Aorta (tissue), 5 donors: ENCODE measurements at places on chromosomes 5 and 9.
A peak's percentile ranks its signal among the peaks of the same experiment; 100 is the strongest.

- DNase-seq = no peak
Observed at GRCh38 chr9:94084314-94084713, at the start of gene PTPDC1. Gene PTPDC1, plus strand, starts transcription at chr9:94084464. Its CDS starts 67 bp downstream, at chr9:94084531.

DNA sequence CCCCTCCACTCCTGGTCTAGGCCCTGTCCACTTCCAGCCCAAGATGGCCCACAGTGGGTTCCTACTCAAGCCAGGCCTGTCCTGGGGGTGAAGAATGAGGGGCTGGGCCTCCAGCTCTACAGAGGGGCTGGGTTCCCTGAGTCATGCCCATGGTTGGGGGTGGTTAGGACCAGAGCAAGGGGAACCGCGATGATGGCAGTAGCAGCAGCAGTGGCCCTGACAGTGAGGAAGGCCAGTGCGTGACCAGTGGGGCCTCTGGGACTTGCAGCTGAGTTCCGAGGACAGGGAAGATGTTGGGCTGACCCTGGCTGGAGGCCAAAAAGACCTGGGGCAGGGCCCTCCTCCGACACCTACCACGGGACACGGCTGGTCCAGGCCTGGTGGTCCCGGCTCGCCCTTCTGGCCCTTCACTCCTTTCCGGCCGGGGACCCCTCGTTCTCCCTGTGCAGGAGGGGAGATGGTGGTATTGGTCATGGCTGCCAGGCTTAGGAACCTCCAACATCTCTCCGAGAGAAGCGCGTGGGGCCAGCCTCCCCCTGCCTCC is 9.2 kb upstream of the PHYKPL start:
- no peak for DNase-seq

GRCh38 chr5:115983519-115983918 is 21.2 kb downstream of the LVRN start:
- DNase-seq = no peak

DNA sequence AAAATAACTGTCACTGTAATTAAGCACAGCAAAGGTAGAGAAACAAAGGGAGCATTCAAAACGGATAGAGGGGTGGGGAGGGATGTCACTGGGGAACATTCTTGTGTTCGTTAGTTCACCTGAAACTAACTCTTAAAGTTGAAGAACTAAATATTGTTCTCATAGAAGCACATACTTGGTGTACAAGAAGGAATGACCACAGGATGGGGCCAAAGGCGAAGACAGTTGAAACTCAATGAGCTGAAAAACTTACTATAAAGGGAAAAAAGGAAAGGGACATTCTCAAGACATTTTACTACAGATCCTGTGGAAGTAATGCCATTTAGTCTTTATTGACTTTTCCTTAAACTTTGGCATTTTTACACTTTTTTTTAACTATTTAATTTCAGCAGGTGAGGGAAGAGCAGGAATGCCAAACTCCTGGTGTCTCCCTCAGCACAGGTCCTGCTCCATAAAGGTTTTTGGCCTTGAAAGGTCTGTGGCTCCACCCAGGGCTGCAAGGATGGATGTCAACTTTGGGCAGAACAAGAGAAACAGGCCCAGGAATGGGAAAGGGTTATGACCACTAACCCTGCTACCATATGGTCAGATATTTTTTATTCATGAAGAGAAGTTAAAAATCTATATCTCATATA is 197.6 kb upstream of the RASA1 start:
- peak; percentile 55 for DNase-seq

DNA sequence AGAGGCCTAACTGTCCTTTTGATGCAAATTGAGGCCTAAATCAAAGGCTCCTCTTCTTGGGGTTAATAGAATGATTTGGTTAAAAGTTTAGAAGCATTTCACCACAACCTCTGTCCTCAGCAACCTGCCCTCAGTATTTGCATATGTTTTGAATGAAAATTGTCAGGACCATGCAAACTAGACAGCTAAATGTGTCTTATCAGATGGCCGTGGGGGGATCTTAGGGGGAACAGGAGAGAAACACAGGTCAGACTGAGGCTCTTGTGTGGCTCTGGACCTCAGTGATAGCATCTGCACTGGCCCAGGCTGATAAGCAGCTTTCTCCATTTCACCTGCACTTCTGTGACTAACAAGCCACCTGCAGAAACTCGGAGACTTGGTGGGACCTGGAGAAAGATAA is 49.0 kb downstream of the FOXI1 start:
- no peak for DNase-seq
